ENCODE measurements at places on chromosomes 1 and 21. TPM values are rescaled to one million over a fixed set of nuclear protein-coding genes. Genes with fewer than 3 reads are reported as not detected.

Gene BEND5
- total RNA-seq = not detected

Gene CYP4A11
- 0.13 TPM for total RNA-seq

Gene TLR5
- 0.12 TPM for total RNA-seq

Gene TRNP1
- total RNA-seq = 3.3 TPM

Gene CFAP74
- total RNA-seq = not detected

Gene ATP1A4
- not detected for total RNA-seq

Gene INPP5B
- 30.4 TPM for total RNA-seq

Gene CLCA1
- not detected for total RNA-seq

Gene LYSMD1
- total RNA-seq = 5.8 TPM

Gene FAM72A
- 4.4 TPM for total RNA-seq

Gene GNAT2
- 0.19 TPM for total RNA-seq

Gene CELF3
- total RNA-seq = not detected

Gene GPR52
- total RNA-seq = 0.92 TPM

Gene S1PR1
- total RNA-seq = 16.8 TPM

Gene ASPM
- total RNA-seq = 32.5 TPM

Gene PLA2G2D
- not detected for total RNA-seq

Gene LRRC53
- total RNA-seq = not detected

Gene CCT8
- total RNA-seq = 189 TPM

Gene NR0B2
- total RNA-seq = not detected

Gene COL11A1
- not detected for total RNA-seq

Gene TNFRSF25
- total RNA-seq = 5.4 TPM

Gene FBXO28
- total RNA-seq = 35.9 TPM

Gene SFPQ
- 339 TPM for total RNA-seq

Gene OPRD1
- total RNA-seq = under 0.01 TPM

Gene WNT3A
- not detected for total RNA-seq

Gene LCE2B
- not detected for total RNA-seq

Gene PLA2G5
- 3.9 TPM for total RNA-seq

Gene S100A2
- 2.4 TPM for total RNA-seq

Gene C1orf115
- 5.1 TPM for total RNA-seq

Gene CRYZL1
- 36.7 TPM for total RNA-seq

Gene TMEM82
- total RNA-seq = not detected

Gene RYR2
- total RNA-seq = not detected
